ENCODE measurements at places on chromosomes 5 and 9.
A peak's percentile ranks its signal among the peaks of the same experiment; 100 is the strongest.

DNA sequence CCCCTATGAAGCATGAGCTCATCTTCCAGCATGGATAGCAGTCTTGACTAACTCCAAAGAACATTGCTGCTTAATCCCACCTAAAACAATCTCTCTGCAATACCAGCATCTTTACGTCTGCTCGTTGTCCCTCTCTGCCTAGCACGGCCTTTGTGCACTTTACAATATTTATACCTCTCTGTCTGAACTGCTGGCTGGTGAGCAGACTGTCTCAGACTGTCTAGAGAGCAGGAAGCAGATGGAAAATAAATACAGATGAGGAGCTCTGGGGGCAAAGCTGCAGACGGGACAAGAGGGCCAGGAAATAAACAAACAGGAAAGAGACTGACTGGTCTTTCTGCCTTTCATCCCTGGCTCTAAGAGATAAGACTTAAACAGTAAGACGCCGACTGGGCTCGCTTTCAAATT lies 224.8 kb downstream of the ENC1 start:
- DNase-seq: no peak

DNA sequence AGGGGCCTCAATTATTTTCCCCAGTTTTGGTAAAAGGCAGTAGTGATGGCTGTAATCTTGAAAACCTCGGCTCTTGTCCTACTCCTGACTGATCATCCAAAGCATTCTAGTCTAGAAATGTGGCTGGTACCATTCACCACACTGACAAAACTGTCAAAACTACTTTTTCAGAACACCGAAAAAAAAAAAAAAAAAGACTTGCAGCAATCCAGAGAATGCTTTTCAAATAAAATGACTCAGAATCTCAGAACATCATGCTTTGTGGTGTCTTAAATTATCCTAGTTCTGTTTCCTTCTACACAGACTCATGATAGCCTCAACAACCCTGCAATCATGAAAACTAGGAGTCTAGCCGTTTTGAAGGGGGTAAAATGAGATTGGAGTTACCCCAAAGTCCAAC lies 13.4 kb downstream of the SLC28A3 start:
- no peak for DNase-seq

DNA sequence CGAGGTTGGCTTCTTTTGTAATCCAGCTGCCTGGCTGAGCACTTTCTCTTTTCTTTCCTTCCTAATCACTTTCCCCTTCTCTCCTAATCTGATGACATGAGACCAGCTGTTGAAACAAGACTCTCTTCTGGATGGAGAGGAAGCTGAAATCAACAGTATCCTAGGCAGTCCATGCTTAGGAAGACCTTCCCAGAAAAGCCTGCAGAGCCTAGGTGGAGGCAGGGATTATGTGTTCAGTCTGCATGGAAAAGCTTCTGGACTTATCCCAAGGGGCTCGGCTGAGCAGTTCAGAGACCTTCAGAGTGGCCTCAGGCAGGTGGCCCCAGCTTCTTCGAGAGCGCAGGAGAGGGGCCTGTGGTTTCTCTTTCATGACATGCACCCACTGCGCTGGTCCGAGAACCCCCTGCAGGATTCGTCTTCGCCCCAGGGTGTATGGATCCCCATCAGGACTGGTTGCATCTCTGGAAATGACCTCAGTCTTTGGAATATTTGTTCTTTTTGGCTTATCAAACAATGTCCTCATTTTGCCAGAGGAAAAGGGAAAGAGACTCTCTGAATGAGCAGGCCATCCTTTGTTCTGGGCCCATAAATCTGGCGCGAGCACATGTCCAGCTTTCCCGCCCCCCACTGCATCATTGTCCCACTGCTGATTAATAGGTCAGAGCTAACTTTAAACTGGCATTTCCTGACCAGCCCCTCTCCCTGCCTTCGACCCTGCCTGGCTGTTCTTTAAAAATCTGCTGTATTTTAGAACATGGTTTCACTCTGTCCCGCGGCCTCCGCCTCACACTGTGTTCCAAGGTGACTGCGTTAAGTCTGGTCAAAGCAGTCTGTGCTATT lies 177.9 kb upstream of the KLF4 start:
- DNase-seq: no peak

- no peak for DNase-seq
These were observed 67.0 kb downstream of the LPAR1 start for GRCh38 chr9:110971234-110971633.

DNA sequence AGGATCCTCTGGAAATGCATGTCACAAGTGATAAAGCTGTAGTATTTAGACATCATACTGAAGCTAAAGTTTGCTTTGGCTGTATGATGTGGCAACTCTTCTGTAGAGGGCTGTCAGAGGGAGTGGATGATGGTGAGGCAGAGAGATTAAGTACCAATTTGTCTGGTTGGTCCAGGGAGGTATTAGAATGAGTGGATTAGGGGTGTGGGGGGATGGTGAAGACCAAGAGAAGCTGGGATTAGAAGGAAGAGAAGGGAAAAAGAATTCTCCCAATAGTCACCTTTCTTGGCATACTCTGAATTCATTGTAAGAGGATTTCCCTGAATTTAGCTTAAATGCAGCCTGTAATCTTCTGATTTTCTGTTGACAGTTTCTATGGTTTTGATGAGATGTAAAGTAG lies 3.6 kb downstream of the PCDHAC2 start:
- DNase-seq: no peak

DNA sequence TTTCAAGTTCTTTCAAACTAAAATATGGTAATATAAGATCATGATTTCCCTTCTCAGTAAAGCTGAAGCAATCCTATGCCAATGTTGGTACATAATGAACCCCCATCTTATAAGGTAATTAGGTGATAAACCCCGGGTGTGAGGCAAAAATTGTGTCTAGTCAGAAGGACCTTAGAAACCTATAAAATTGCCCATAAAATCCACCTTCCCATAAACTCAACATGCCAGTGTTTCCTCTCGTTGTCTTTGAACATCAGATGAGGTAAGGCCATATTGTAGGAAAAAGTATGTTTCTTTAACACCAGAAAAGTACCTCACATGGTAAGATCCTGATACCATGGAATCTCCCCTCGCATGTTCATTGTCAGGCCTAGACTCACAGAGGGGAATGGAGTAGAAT lies 43.3 kb downstream of the SNCAIP start:
- DNase-seq: no peak

DNA sequence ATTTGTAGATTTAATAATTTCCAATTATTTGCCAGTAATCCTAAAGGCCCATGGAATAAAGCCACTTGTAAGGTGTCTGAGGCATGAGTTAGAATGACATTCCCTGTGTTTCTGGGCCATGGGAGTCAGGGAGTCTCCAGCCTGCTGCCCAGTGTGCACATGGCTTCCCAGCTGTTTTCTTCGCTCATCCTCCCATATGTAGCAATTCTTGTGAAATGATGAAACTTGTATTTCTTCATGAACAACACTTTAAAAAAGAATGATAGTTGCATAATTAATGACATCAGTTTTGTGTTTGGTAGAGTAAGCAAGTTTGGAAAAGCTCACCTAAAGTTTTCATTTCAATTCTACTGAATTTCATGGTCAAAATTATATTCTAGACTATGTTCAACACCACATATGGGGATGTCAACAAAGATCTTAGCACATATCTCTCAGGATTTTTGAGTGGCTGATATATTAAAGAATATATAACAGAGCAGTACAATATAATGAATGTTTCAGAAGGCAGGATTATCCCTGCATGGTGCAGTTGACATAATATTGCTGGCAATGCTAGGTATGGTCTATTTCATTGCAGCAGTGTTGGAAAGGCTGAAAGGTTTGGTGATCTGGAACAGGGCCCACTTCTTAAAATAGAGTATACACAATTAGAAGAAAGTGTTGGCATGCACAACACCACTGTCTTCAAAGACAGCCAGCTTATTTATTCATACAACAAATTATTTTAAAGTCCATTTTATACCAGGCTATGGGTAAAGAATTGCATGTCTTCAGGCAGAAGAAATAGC lies 44.7 kb downstream of the GRIN3A start:
- no peak for DNase-seq

DNA sequence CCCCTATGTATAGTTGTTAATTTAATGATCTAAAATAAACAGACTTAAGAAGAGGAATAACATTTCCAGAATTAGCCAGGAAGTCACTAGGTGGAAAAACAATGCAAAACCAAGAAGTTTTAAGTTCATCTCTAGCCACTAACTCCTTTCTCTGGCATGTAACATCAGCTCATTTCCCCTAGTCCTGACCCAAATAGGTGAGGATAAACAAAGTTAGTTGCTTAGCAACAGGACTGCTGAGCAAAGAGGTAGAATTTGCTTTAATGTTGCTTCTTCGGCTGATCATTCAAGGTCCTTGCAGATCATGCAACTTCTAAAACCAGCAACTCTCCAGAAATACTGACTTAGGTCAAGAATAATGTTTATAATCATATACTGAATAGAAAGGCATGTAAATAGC lies 675.8 kb downstream of the CETN3 start:
- DNase-seq: no peak

DNA sequence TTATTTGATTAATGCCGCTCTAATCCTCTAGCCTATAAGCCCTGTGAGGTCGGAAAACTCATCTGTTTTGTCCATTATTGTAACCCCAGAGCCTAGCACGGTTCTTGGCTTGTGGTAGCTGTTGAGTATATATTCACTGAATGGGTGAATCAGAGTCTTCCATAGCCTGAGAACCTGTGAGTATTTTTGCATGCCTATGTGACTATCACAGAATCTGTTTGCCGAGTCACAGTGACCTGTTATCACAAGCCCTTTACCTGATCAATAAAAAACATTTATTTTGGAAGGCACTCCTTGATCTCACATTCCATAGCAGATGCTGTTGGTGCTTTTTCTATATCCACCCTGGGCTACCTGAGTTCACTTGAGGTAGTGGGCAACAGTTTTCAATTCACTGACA lies 125.0 kb upstream of the STC2 start:
- DNase-seq: no peak

DNA sequence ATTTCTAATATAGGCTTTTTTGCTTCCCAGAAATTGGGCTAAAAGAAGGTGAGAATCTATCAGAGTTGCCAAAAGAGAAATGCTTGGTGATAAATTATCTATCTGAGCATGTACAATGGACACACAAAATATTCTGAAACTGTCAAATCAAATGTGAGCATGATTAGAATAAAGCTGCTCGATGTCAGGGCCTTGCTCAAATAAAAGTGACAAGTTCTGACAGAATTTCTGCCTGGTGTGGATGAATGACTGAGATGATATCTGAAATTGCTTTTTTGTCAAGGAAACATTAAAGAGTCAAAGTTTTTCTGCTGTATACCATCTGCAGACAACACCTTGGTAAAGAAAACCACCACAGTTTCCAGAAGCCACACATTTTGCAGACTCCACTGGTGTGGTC lies 128.8 kb downstream of the GABRG2 start:
- DNase-seq: no peak

DNA sequence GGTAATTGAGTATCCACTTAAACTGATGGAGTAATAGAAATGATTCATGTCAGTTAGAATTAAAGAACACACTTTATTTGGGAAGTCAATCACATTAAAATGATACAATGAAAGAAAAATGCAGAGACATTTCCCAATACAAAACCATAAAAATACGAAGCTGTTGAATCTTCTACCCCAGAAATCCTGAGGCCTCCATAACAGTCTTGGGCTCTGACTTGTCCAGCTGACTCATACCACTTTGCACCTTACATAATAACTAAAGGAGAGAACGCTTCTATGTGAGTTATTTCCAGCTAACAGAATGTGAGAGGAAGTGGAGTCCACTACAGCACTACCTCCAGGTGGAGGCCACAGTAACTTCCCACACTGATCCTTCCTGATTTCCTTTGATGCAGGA lies 305.0 kb downstream of the MRPS30 start:
- DNase-seq: no peak

DNA sequence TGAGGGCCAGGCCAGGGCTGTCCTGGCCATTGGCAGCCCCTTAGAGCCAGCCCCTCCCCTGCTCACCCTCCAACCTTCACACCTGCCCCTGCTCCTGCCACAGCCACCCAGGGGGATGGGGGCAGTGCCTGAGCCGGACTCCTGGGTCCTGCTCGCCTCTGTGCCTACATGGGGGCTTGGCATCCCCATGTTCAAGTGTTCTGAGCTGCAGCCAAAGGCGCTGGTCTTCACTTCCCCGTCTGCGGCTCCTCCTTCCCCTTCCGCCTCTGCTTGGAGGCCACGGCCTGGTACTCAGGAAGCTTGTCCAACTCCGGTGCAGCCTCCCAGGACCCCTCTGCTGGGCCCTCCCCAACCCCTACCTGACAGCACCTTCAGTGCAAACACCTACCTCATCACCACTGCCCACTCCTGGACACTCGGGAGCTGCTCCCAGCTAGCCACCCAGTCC lies 2.3 kb upstream of the DNLZ start:
- DNase-seq: no peak

DNA sequence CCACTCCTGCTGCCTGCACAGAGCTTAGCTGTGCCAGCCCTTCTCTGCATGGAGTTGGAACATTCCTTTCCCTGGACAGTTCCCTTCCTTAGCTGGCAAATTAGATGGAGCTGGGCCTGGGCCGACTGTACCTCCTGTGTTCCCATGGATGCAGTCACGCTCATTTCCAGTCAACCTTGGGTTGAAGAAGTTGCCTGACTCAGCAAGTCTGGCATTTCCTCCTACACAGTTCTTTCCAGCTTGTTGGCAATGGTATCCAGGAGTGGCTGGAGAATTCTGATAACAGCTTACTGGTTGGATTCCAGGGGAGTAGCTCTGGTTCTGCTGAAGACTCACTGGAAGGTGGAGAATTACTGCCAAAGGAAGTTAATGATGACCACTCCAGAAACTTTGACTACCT lies 9.2 kb upstream of the TAF1L start:
- DNase-seq: no peak

DNA sequence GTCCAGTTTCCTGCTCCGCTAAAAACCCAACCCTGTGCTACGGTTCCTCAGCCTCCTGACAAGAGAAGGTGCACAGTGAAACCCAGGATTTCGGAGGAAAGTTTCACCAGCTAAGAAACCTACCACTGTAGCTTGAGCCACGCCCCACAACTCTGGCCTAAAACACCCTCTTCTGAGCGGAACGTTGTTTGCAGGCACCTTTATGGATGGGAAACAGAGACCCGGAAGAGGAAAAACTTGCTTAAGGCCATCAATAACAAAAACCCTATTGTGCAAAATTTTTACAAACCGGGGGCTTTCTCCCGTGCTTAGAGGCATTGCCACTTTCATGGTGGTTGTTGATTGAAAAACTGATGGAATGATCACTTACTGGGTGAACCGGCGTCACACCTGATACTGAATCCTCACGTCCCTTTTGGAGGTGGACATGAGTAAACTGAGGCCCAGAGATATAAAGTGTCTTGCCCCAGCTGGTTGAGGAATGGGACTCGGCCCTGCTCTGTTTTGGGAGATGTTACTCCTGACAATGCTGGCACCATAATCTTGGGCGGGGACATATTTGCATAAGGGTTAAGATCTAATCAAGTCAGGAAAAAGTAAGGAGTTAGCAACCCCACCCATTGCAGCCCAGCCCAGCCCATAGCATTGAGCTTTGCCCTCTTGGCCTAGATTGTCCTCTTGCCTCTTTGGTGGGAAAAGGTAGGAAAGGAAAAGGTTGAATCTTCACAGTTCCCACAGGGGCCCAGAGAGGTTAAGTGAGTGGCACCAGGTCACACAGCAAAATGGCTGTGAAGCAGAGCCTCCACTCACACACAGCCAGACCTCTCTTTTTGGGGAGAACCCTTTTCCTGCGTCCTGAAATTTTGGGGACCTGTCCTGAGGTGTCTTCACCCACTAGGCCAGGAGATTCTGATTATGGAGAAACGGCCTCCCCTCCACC lies 23.2 kb upstream of the PTGS1 start:
- DNase-seq: peak; percentile 41

Measured in CD8-positive, alpha-beta T cell (primary cell).